ENCODE measurements at places on chromosomes 4 and X.

- no peak for DNase-seq
Observed at GRCh38 chr4:41111791-41112190, 102.6 kb downstream of the APBB2 start.

DNA sequence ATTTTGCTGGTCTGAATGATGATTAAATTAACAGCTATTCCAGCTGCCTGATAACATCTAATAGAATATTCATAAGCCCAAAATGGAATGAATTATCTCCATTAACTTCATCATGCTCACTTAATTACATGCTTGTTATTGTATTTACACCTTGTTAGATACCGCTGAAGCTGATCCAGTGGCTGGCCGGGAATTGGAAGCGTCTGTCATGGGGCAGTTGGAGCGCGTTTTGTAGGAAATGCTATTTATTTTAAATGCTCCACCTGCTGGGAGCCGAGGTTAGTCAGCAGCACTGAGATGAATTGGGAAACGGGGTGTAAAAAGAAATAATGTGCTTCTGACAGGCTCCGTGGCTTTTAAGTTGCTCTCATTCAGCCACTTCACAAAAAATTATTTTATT lies 25.2 kb downstream of the ARX start:
- DNase-seq = no peak

- no peak for DNase-seq
Observed at GRCh38 chr4:75643651-75644050, 13.3 kb upstream of the CDKL2 start.

DNA sequence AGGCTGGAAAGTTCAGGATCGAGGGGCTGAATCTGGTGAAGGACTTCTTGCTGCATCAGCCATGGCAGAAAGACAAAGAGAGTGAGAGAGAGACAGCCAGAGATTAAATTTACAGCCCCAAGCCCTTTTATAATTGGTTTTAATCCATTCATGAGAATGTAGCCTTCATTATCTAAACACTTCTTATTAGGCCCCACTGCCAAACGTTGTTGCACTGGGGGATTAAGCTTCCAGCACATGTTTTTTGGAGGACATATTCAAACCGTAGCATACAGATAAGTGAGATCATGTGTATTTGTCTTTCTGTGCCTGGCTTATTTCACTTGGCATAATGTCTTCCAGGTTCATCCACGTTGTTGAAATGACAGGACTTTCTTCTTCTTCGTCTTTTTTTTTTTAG lies 524.7 kb downstream of the SPRY1 start:
- no peak for DNase-seq

DNA sequence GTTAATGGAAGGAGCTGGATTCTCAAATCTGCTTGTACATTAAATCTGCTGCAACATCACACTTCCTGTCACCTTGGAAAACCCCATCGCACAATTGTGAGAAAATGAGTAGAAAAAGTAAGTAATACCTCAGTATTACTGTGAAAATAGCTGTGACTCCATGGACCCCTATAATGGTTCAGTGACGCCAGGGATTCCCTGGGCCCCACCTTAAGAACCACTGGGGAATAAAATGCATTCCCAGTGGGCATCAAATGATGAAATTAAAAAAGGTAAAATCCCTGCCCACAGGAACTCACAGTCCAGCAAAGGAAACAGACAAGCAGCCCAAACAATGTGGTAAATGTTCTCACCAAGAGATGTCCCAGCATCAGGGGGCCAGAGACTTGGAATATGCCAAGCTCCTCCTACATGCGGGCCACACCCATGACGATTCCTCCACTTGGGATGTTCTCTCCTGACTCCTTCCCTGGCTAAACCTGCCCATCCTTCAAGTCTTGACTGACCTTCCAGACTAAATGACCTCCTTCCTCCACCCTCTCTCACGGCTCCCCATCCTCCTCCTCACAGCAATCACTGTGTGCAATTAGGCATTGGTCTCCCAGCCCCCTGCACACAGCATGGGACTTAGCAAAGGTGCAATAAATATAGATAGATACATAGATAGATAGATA lies 2.6 kb downstream of the EVC2 start:
- DNase-seq = no peak

- DNase-seq = no peak
Observed at GRCh38 chrX:153805436-153805835, 11.0 kb downstream of the SSR4 start.

DNA sequence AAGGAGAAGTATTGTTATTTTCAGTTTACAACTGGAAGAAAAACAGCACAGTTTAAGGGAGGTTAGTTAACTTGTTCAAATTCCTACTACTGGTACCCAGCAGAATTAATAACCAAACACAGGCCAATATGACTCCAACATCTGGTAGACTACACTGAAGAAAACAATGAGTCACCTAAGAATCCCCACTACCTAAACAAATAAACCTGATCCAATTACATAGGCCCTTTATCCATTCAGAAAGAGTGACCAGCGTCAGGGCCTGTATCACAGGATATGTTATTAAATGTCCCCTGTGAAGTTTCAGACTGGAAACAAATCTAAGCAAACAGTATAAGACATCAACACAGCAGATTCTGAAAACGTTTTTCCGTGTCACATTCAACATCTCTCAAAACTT lies 492.5 kb upstream of the INTU start:
- no peak for DNase-seq

- DNase-seq = no peak
Observed at GRCh38 chr4:8689741-8690140, 97.2 kb downstream of the CPZ start.

DNA sequence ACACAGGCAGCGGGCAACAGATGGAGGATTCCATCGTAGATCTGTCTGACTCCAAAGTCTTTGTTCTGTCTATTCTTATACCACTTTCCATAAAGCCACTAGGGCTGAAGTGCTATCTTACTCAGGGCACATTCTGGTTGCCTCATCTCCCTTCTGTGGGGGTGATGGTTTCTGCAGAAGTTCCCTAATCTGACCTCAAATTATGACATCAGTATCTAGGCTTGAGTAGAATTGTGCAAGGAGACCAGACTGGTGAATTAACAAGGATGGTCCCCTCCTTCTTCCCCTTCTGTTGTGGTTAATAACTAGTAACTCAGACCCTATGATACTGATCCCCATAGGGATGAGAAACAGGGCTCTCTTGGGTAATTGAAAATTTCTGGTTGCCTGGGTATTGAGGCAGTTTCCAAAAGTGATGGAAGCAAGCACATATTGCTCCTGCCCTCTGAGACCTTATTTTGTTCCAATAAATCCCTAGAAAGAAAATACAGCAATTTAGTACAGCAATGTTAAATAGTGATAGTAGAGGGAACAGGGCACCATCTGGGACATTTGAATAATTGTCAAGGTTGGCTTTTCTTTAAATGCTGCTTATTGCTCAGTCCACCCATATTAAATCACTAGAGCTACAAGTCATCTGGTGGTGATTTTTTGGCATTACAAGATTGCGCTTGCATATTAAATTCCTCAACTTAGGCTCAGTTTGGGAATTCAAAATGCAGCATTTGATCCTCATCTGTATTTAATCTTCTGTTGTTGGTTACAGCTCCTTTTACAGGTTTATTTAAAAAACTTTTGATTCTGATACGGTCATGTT lies 57.3 kb upstream of the AP1S2 start:
- DNase-seq = no peak

- peak; percentile 72 for DNase-seq
Observed at GRCh38 chr4:102343964-102344519, 1.2 kb downstream of the SLC39A8 start.

DNA sequence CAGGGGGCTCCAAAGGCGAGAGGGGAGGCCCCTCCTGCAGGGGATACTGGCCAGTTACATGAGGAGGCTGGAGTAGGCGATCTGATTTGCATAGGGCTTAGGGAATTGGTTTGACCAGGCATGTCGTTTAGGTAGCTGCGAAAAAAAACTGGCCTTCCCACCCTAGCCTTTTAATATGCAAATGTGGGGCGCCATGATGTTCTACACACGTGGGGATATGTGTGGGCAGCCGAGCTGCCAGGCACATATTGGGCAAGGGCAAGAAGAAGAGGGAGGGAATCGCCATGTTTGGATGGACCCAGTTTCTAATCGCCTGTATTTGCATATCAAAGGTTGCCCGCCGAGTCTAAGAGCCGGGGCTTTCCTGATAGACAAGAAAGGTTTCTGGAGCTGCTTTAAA lies 121.3 kb downstream of the PRKX start:
- no peak for DNase-seq

GRCh38 chrX:39871648-39872047 lies 226.1 kb downstream of the BCOR start:
- no peak for DNase-seq

- DNase-seq = no peak
Observed at GRCh38 chr4:134501973-134502643, 300.5 kb upstream of the PABPC4L start.

DNA sequence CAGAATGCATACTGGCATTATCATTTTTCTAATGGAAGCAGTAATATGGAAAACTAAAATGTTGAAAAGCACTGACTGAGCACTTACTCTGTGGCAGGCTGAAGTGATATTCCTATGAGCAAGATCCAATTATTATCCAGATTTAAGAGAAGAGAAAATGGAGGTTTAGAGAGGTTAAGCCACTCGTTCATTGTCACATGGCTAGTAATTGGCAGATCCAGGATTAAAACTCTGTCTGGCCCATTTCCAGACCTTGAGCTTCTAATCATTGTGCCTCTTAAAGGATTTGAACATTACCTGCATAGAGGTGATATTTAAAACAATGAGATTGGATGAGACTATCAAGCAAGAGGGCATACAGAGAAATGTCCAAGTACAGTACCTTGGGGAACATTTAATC lies 80.6 kb downstream of the MFAP3L start:
- DNase-seq = no peak

DNA sequence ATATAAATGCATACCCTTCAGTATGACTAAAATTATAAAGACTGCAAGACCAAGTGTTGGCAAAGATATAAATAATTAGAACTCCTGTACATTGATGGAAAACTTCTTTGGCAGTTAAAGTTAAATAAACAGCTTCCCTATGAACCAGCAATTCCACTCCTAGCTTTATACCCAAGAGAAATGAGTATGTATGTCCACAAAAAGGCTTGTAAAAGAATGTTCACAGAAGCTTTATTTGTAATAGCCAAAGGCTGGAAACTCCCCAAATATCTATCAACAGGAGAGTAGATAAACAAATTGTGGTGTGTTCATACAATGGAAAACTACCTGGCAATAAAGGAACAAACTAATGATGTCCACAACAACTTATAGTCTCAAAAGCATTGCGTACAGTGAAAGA lies 184.8 kb downstream of the AMELX start:
- no peak for DNase-seq

All from activated naive CD4-positive, alpha-beta T cell treated with anti-CD3 and anti-CD28 coated beads, Interleukin-2, amount 50 U/mL, for 16 hours (primary cell).